ENCODE measurements at places on chromosomes 6 and 20. TPM values are rescaled to one million over a fixed set of nuclear protein-coding genes. Genes with fewer than 3 reads are reported as not detected.

HLA-DPA1 gene
- 0.86 TPM for total RNA-seq

SRSF12 gene
- not detected for total RNA-seq

HLA-DMA gene
- total RNA-seq = 4.0 TPM

GSTA4 gene
- 25.8 TPM for total RNA-seq

ZC3H12D gene
- 0.06 TPM for total RNA-seq
